ENCODE measurements at places on chromosomes 16 and 17.

DNA sequence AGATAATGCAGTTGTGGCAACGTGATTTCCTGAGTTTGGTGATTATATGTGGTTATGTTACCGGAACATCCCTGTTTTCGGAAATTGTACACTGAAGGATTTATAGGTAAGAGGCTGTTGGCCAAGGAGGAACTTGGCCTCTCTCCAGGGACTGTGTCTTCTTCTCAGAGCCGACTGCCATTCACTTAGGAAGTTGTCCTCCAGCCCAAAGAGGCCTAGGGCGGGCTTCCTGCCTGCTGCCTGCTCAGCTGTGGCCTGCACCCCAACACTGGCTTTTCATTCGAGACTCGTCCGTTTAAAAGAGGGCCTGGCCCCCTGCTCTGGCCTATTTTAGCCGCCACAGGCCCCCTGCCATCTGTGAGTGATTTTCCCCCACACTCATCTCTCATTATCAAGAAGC lies 64.3 kb downstream of the ZDHHC7 start:
- no peak for DNase-seq

DNA sequence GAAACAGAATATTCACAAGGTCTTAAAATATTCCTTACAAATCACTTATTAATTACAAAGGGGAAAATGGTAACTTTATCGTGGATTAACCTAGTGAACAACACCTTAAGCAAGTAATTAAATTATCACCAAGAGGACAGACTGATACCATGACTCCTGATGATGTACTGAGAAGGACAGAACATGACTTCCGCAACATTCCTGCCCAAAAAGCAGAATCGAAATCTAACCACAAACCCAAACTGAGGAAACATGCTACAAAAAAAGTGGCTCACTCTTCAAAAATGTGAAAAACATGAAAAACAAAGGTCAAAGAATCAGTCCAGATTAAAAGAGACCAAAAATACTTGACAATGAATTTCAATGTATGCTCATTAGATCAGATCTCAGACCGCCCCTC lies 151.5 kb downstream of the AATF start:
- DNase-seq, result no peak

DNA sequence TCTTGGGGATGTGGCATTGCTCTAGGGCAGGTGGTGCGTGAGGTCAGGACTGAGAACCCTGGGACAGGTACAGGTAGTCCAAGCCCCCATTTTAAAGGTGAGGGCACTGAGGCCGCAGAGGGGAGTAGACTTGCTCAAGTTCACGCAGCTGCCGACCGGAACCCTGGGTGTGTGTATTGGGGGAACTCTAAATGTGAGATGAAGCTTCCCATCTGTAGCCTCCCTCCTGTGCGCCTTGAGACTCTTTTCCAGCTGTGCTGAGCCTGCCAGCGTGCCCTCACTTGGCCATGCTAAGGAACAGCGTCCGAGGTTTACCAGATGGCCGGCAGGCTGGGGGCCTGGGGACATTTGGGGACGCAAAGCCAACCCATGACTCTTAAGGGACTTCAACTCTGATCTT lies 79.0 kb upstream of the CDC42EP4 start:
- no peak for DNase-seq

DNA sequence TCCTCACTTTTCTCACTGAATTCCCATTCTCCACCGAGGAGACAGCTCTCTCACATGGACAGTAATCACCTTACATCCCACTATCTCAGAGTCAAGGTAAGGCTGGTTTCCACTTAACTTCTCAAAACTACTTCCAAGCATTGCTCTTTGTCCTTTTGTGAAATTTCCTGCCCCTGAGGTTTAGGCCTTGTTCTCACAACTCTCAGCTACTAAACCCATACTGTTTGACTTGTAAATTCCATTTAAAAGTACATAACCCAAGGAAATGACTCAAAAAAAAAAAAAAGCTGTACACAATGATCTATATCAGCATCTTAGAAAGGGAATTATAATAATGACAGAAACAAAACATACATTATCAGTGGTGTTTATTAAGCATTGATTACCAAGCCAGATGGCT lies 8.8 kb downstream of the CDC27 start:
- no peak for DNase-seq

DNA sequence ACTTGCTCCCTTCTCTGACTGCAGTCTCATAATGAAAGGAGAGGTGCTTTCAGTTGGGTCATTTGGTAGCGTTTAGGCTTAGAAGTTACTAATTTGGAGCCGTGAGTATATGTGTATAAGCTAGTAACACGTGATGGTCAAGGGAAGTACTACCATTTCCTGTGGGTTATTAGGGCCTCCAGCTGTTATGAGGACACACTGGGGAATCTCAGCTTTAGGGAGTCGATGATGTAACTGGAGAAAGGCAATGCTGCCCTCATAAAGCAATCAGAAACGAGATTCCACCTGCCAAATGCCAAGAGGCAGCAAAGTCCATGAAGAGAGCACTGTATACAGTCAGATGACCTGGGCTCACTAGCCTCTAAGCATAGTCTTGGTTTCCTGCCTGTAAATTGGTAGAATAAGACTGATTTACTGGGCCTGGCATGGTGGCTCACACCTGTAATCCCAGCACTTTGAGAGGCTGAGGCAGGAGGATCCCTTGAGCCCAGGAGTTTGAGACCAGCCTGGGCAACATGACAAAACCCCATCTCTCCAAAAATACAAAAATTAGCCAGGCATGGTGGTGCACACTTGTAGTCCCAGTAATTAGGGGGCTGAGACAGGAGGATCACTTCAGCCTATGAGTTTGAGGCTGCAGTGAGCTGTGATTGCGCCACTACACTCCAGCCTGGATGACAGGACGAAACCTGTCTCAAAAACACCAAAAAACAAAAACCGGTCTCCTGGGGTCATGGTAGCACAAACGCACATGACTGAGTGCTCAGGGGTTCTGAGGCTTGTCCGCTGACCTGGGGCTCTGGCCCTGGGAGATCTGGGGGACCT lies 53.0 kb downstream of the SF3B3 start:
- DNase-seq, result no peak

DNA sequence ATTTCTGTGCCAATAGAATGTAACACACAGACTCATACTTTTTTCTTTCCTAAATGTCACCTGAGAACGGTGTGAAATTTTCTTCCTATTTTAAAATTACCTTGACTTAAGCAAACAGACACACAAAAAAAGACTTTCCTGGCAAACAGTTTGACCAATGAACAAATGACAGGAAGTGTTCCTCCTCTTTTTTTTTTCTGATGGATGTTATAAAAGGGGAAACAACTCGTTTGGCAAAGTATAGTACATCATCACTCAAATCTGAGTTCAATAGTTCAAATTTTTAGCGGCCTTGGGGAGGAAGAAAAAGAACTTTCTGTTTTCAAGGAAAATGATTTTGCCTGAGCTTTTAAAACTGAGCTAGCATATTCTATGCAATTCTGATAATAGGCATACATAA lies 19.8 kb downstream of the HS3ST3A1 start:
- DNase-seq, result no peak

GRCh38 chr17:42759982-42760651 lies 910 bp upstream of the RAMP2 start:
- no peak for DNase-seq

GRCh38 chr17:76546556-76547182 lies 6.8 kb downstream of the PRCD start:
- DNase-seq, result no peak

DNA sequence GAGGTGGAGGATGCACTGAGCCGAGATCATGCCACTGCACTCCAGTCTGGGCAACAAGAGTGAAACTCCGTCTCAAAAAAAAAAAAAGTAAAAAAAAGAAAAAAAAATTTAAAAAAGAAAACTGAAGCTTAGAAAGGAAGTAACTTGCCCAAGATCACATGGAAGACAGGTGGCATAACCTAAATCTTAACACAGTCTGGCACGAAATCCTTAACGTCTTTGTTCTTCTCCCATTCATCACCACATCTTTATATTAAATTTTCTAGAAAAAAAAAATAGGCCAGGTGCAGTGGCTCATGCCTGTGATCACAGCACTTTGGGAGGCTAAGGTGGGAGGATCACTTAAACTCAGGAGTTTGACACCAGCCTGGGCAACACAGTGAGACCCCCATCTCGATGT lies 9.3 kb downstream of the WDR59 start:
- DNase-seq, result no peak

DNA sequence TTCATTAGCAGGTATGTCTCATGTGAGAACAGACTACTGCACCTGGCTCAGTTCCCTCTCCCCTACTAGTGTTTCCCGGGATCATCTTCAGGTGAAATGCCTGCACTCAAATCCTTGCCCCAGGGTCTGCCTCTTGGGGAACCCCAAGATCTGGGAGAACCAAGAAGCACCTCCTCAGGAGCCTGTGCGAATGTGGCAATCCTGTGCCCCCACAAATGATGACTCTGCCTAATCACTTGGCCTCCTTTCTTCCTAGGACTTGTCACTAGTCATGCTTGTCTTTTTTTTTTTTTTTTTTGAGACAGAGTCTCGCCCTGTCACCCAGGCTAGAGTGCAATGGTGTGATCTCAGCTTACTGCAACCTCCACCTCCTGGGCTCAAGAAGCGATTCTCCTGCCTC lies 21.7 kb downstream of the ADAD2 start:
- no peak for DNase-seq

DNA sequence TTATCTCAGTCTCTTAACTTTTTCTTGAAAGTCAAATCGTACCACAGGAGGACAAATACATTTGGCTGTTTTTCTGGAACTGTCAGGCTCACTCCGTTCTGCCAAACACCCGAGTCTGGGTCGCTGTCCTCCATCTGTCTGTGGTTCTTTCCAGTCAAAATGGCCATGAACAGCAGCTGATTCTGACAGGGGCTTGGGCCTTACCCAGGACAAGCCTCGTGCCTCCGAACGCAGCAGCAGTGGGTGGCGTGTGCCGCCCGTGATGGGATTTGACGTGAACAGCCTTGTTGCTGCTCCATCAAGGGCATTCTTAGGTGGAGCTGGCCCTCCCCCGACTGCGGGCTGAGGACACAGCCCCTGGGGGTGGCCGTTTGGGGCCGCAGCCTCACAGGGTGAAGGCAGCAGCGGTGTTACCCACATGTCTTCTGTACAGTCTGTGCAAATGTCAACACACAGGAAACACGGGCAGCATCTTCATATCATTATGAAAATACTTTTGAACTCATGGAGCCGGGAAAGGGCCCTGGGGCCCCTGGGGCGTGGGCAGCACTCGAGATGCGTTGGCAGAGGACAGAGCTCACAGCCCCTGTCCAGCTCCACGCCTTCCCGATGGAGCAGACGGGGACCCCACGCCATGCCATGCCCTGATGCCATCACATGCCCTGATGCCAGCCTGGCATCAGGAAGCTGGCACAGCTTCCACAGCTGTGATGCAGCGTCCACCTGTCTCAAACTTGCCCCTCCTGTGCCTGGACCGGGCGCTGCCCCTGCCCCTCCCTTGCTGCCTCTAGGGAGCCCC lies 8.6 kb upstream of the ACSF3 start:
- no peak for DNase-seq

DNA sequence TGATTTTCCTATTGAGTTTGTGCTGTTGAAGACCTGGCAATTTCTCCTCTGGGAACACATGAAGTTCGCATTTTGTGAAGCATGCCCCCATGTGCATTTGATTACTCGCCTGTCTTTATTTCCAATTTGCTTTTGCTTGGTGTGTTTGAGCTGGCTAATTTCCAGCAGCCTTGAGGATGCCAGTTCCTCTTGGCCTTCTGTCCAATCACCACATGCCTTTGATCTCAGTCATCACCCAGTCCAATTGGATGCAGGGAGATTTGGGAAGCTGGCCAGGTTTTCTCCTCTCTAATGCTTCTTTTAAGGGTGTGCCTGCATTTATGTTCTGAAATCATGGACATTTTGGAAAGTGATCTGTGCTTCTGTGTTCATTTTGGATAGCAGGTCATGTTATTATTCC lies 3.8 kb upstream of the TMEM100 start:
- no peak for DNase-seq

DNA sequence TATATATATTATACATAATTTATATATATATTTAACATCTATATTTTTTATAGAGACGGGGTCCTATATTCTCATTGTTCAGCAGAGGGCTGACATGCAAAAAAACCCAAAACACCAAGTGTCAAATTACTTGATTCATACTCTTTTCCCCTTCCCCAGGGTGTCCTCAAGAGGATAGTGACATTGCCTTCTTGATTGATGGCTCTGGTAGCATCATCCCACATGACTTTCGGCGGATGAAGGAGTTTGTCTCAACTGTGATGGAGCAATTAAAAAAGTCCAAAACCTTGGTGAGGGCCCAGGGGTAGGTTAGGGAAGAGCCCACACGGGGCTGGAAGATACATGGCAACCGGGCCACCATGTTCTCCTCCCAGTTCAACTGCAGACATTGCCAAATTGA lies 11.0 kb downstream of the ITGAM start:
- DNase-seq, result no peak

DNA sequence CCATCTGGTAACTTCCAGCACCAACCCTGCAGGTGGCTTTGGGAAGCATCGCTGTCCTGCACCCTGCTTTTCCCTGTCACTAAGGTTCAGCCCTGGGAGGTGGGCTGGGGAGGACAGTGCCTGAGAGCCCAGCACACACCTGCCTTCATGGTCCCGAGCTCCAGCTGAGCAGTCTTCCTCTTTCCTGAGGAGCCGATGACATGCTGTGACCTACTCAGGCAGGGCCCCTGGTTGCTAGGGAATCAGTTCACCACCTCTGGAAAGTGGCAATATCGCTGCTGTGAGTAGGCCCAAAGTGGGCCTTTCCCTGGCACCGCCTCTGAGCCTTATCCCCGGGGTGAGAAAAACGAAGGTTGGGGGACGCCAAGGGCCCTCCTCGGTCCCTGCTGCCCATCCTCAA lies 17.9 kb downstream of the ST3GAL2 start:
- DNase-seq, result no peak

DNA sequence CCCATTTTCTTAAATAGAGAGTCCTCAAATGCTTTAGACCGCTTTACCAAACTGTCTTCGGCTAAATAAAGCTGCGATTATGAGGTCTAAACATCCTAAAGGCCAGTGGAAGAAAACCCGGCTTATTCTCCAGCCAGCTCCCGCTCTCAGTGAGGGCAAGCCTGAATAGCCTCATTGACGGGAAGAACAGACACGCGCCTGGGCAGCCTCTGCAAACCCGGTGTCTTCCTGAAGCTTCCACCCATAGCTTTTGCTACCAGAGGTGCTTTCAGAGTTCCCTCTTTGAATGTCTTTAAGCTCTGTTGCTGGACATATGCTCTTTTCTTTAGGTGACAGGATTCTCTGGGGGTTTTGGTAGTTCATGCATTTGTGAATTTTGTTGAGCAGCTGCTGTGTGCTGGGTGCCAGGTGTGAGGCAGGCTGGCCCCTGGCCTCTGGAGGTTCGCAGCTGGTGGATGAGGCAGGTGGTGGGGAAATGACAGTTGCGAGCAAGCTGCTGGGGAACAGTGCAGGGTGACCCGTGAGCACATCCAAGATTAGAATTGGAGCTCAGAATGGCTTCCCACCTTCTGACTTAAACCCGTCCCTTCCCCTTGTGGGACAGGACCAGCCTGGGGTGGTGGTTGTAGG lies 44.7 kb downstream of the CRISPLD2 start:
- no peak for DNase-seq

DNA sequence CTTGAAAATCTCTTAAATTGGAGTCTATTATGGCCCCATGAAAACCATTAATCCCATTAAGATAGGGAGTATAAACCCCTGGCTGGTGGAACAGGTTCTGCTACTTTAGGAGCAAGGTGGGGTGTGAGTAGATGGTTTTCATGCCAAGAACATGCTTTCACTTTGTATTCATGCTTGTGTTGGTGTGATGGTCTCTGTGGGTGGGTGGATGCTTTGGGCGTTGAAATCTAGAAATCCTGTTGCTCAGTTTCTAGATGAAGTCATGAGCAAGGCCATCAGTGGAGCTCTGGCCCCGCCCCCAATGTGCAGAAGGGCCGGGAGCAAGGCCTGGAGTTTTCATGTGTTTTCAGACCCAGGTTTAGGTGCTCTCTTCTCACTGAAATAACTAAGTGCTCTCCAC lies 20.1 kb downstream of the PLD6 start:
- no peak for DNase-seq
